Midbrain (tissue), 1 donor: ENCODE measurements at places on chromosomes 11 and 22.

- DNase-seq = no peak
These were observed 48.4 kb upstream of the KCNQ1OT1 start for GRCh38 chr11:2748061-2748813.

DNA sequence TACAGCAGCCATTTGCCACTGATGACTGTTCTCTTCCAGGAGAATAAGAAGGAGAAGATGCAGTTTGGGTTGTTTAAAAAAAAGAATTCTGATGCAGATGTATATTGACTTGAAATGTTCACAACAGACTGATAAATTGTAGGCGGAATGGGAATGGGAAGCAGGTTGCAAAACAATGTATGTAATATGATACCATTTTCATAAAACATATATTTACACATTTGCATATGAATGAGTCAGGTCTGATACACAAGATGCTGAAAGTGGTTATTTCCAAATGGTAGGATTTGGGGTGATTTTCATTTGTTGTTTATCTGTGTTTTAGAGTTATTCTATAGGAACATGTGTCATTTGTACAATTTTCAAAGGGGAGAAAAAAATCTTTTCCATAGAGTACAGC, 9.0 kb upstream of the RCN1 start:
- no peak for DNase-seq

DNA sequence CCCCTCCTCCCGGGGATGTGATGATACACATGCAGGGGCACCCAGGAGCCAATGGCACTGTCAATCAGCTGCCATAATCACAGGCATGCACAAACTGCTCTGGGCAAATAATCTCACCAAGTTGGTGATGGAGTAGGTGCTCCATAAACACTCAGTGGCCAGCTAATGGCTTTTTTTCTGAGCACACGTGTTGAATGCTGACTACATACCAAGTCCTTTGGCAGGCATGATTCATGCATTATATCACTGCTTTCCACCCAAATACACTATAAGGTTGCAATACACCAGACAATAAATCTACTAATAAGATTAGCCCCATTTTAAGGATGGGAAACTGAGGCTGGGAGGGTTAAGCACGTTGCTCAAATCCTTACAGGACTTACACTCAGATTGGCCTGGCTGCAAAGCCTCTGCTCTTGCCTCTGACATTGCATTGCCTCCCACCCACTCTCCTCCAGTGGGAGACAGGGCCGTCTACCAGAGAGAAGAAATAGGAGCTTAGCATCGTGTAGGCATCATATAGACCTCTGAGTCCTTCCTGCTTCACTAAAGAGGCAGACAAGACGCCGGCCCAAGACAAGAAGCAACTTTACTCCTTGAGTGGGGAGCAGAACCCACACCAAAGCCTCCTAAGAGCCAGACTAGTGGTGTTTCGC, 32.7 kb upstream of the ACCSL start:
- no peak for DNase-seq

GRCh38 chr11:119110439-119110838, 3.3 kb downstream of the C2CD2L start:
- DNase-seq = no peak

GRCh38 chr11:40253166-40253565, 1206.3 kb downstream of the LRRC4C start:
- no peak for DNase-seq

DNA sequence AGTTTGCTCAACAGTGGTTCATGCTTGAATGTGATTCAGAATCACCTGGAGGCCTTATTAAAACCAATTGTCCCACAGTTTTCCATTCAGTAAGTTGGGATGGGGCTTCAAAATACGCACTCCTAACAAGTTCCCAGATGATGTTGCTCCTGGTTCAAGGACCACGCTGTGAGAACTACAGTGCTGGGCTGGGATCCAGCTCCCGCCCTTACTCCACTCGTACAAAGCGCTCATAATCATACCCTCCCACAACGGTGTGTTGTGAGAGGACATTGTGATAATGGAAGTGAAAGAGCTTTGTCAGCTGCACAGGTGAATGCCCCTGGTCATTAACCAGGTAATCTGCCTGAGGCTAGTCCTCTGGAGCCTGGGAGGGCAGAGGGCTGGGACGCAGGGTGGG, 1.3 kb upstream of the CD82 start:
- no peak for DNase-seq

DNA sequence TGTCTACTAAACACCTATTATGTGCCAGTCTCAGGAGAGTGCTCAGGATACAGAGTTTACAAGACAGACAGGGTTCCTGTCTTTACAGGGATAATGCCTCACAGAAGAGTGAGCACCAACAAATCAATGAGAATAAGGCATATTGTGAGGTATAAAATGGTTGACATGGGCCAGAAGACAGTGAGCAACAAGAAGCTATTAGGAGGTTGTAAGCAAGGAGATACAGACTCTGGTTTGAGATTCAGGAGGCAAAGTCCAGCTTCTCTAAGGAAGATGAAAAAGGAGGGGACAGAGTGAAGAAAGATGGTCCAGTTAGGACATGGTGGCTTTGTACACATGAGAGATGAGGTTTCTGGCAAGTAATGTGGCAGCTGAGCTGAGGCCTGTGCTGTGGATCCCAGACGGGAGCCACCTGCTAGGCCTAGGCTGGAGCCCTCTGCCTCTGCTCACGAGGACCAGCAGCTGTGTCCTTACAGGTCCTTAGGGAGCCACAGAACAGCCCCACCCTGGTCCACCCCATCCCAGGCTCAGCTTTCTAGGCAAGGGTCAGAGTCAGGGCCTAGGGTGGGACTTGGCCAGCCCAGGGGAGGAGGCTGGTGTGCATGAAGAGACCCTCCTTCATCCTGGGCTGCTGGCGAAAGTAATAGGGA, 110.5 kb downstream of the ZNF280B start:
- no peak for DNase-seq

DNA sequence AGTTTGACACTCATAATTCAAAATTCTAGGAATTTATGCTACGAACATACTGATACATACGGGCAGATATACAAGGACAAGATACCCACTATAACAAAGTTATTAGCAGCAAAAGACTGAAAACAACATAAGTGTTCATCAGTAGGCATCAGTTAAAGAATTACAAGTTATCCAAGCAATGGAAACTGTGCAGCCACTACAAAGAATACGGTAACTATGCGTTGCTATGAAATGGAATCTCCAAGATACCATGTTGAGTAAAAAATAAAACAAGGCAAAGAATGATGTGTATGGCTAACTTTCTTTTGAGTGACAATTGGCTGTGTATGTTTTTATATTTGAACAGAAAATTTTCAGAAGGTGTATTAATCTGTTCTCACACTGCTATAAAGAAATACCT, 151.7 kb downstream of the ADAMTS15 start:
- no peak for DNase-seq

- DNase-seq = no peak
These were observed 112.5 kb upstream of the ANO3 start for GRCh38 chr11:26219183-26220117.

DNA sequence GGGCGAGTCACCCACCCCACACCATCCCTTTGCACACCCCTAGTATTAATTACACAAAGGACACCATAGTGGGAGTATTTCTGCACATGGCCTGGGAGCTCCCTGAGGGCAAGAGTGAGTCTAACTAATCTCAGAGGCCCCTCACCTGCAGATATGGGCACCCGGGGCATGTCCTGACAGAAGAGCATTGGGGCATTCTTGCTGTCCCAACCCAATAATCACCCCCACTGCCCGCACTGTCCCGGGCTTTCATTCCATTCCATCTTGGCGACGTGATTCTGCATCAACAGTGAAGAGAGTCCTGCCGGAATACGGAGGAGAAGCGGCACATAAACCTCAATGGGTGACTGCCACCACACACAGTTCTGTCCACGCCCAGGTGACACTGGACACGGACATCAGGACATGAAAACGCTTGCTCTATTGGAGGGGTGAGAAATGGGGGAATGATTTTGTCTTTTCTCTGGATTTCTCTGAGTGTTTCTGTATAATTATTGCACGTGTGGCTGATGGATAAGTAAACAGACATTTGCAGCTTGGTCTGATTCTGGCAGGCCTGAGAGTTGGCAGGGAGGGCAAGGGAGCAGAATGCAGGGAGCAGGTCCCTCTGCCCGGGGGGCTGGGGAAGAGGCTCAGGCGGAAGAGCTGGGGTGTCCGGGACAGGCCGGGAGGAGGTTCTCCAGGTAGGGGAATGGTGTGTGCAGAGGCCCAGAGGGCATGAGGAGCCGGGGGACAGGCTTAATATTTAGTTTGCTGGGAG, 38.2 kb downstream of the SCUBE1 start:
- DNase-seq = no peak

- DNase-seq = peak; percentile 58
These were observed 31.7 kb downstream of the FAM181B start for GRCh38 chr11:82701847-82702520.

- DNase-seq = peak; percentile 14
These were observed 15.5 kb upstream of the TFIP11 start for GRCh38 chr22:26527574-26528465.

DNA sequence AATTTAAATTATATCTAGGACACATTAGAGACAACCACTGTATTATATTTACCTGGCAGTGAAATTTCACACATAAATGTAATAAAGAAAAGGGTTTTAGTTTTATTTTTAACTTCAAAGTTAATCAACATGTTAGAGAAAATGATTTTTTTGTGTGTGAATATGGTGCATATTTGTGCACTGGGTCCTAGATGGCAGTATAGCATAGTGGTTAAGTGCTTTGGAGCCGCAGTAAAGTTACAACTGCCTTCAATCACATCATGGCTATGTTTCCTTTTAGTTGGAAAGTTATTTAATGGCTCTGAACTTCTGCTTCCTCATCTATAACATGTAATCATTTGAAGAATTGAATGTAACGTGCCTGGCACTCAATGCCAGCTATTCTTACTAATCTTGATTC, 108.9 kb upstream of the DDI1 start:
- no peak for DNase-seq

- DNase-seq = no peak
These were observed 20.0 kb upstream of the CASP12 start for GRCh38 chr11:104918113-104918824.

- no peak for DNase-seq
These were observed 28.7 kb downstream of the EIF3F start for GRCh38 chr11:8015753-8016239.

DNA sequence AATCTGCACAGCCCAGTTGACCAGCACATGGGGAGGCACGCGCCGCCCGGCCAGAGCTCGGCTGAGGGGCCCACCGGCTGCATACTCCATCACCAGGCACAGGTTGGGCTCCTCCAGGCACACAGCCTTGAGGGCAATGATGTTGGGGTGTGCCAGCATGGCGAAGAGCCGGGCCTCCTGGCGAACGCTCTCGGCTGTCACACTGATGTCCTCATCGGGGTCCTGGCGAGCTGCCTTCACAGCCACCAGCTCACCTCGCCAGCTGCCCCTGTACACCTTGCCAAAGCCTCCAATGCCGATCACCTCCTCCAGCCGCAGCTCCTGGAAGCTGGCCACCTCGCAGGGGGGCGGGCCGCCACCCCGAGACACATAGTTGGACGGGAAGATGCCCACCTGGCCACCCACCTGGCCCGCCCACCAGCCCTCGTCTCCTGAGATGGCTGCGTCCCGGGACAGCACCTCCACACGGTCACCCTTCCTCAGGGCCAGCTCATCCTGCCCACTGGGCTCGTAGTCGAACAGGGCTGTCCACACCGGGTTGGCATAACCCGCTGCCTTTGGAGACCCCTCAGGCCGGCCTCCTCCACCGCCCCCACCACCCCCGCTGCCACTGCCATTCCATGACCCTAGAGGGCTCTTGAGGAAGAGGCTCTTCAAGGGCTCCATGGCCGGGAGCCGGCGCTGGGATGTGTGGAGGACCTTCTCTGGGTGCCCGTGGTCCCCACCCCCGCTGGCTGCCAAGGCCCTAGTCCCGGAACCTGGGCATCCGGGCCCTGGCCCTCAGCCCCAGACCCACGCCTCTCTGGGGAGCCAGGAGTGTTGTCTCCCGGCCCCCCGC, 711 bp downstream of the MAP3K11 start:
- DNase-seq = no peak

DNA sequence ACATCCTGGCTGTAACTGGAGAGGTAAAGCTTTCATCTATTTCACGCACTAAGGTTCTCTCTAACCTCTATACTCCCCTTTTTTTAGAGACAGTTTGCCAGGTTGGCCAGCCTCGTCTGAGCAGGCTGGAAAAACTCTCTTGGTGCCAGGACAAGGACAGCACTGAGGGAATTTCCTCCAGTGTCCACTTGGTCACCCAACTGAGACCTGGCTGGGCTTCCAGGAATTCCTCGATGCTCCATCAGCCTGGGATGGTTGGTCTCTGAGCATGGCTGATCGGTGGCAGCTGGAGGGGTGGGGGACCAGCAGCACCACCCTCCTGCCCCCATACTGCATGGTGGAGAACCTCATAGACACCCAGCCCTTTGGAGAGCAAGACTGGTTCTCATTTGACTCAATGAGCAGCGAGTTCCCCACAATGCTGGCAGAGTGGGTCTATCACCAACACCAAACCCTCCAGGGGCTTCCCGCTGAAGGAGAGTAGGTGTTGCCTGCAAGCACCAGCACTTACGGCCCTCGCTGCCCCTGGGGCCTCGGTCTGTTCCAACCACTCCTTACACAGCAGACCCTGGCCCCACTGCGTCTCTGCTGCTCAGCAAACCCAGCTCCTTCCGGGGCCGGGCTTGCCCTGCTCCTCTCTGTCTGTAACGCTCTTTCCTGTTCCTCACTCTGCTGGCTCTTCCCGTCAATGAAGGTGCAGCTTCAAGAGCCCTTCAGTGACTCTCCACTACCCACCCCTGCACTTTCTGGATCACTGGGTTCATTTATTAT, 122.2 kb downstream of the ST3GAL4 start:
- DNase-seq = no peak

- no peak for DNase-seq
These were observed 6.7 kb upstream of the CYTH4 start for GRCh38 chr22:37275622-37276021.

- no peak for DNase-seq
These were observed 71.6 kb downstream of the PRMT3 start for GRCh38 chr11:20458905-20459632.

- no peak for DNase-seq
These were observed 9.8 kb upstream of the TSSC4 start for GRCh38 chr11:2390725-2391151.

GRCh38 chr11:109729761-109730160, 307.8 kb downstream of the C11orf87 start:
- no peak for DNase-seq

GRCh38 chr11:79648766-79649520, 208.1 kb upstream of the TENM4 start:
- DNase-seq = no peak

DNA sequence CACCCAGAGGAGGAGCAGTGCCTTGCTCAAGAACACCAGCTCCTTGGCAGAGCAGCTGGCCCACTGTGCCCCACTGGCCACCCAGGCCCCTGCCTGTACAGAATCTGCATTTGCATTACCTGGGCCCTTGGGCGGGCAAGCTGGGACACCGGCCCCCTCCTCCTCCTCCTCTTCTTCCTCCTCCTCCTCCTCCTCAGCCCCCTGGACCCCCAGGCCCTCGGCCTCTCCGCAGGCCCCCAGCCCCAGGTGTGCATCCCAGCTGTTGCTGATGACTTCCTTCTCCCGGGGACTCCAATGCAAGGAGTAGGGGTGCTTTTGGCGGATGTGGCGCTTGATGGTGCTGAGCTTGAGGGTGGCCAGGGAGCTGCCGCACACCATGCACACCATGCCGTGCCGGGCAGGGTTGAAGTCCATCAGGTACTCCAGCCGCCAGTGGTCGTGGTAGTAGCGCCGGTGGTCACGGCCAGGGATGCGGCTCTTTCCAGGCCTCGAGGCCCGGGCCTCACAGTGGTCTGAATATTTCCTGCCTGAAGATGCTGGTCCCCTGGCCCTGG, 2.8 kb downstream of the ZFTA start:
- DNase-seq = no peak
